ENCODE measurements at places on chromosomes 12 and 14.
A peak's percentile ranks its signal among the peaks of the same experiment; 100 is the strongest.

DNA sequence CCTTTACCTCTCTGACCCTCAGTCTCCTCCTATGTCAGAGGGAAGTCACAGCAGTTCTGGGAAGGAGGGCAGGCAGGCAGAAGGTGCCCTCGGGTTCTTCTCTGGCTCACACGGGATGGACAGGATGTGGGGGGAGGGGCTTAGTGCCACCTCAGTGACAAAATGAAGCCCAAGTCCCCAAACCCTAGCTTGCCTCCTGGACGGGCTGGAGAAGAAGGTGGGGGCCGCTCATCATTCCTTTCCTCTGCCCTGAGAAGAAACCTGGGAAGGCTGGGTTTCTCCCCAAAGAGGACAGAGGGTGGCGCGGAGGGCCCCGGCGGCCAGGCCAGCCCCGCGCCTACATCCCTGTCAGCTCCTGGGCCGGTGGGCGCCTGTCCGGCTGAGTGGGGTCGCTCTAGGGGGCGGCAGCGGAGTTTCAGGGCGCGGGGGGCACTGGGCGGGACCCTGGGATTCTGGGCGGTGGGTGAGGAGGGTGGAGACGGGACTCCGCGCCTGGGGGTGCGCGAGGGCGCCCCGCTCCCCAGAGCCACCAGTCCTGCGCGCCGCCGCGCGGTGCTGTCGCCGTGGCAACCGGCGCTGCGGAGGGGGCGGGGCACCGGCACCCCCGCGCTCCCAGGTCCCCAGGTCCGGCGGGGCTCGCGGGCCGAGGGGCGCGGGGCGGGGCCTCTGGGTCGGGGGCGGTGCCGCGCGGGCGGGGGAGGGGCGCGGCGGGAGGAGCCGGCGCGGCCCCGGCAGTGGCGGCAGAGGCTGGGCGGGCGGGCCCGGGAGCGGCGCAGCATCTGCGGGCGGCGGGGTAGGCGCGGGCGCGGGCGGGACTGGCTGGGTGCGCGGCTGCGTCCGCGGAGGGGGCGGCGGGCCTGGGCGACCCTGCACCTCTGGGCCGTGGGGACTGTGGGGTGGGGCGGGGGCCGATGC lies at the start of gene TMEM121:
TMEM121 (plus strand) TSS at position 723 of the 915 bp plus-strand sequence. CDS start 2,252 bp downstream, outside the sequence.
- peak; percentile 25 for DNase-seq

- DNase-seq = peak; percentile 85
Observed at GRCh38 chr14:55780156-55780946, 200.3 kb downstream of the KTN1 start.

- no peak for DNase-seq
Observed at GRCh38 chr14:91326514-91327249, 82.2 kb upstream of the GPR68 start.

GRCh38 chr12:62895351-62895877 lies 39.5 kb downstream of the PPM1H start:
- no peak for DNase-seq

DNA sequence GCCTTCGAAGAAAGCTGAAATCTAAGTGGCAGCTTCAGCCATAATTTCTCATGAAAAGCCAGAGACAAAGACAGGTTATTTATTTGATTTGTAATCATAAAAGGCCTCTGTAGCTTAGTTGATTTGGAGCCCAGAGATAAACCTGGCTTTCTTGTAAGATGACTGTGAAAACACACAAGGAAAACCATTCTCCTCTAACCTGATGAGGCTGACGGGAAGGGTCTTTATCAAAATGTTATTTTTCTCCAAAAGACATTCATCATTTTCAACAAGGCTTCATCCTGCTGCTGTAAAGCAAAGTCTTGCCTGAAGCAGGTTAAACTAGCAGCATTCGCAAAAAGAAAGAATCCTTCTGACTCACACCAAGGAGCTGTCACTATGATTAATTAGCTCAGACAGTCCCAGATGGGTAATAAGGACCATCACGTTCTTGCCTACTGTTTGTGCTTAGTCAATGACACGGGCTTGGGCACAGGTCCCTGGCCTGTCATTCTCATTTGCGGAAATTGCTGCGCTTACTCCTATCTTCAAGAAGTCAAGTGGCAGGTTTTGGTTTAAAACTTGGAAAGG lies 286.6 kb downstream of the C12orf75 start:
- DNase-seq = no peak

DNA sequence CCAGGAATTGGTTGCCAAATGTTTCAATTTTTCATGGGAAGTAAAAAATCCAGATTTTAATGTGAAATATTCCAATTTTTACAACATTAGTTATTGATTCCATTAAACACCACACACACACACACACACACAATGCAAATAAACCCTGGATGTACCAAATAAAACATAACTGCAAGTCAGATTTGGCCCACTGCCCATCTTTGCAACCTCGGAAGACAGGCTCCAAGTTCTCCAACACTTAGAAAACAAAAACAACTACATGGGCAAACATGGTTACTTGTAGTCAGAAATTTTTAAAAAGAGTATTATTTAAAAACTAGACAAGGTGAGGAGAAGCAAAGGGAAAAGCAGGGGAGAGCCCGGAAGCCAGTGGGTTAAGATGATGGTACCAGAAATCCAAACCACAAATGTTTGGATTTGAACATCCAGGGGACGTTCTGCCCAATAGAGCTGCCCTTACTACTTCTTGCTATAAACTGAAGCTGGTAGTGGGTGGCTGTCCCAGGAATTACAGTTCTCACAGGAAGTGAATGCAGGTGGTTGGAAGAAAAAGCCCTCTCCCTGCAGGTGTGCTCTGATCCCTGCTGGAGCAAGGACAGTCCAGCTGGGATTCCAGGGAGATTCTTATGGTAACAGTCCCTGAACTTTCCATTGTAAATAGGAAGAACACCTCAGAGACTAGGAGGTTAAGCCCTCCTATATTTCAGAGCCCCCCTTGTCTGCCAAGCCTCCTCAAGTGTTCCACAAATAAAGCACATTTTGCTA lies 111.7 kb downstream of the SLC25A21 start:
- DNase-seq = no peak

DNA sequence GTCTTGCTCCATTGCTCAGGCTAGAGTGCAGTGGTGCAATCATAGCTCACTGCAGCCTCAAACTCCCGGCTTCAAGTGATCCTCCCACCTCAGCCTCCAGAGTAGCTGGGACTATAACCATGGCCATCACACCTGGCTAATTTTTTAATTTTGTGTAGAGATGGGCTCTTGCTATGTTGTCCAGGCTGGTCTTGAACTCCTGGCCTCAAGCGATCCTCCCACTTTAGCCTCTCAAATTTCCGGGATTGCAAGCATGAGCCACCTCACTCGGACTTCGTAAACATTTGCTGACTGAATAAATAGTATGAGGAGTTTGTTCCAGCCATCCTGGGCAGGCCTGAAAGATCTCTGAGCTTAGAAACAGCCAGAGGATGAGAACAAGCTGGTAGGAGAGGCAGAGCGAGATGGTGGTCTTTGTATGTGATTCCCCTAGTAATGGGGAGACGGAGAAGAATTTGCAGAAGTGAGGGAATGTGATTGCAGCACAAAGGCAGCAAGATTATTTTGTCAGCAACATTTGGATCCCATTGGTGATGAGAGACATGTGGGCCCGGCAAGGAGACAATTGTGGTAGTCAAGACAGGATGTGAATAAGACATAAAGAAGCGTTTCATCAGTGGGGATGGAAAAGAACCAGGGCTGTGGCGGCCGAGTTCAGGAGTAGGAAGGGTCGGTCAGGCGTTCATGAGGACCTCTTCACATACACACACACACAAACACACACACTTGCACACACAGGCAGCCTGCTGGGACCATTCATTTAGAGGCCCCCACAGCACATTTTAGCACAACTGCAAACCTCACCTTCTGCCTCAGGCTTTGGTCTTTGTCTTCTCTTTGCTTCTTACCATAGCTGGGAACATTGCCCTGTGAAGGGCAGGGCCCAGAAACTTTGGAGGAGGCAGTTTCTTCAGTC lies 155.5 kb downstream of the ZFP36L1 start:
- DNase-seq = no peak

DNA sequence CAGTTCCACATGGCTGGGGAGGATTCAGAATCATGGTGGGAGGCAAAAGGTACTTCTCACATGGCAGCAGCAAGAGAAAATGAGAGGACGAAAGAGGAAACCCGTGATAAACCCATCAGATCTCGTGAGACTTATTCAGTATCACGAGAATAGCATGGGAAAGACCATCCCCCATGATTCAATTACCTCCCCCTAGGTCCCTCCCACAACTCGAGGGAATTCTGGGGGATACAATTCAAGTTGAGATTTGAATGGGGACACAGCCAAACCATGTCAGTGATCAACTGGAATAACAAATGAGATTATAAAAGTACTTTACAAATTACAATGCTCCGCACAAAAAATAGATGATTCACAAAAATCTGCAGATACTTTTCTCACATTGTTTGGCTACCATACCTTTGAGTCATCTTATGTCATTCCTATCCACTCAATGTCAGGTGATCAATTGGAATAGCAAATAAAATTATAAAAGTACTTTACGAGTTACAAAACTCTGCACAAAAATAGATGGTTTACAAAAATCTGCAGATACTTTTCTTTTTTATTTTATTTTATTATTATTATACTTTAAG lies 338.9 kb downstream of the C12orf50 start:
- no peak for DNase-seq

DNA sequence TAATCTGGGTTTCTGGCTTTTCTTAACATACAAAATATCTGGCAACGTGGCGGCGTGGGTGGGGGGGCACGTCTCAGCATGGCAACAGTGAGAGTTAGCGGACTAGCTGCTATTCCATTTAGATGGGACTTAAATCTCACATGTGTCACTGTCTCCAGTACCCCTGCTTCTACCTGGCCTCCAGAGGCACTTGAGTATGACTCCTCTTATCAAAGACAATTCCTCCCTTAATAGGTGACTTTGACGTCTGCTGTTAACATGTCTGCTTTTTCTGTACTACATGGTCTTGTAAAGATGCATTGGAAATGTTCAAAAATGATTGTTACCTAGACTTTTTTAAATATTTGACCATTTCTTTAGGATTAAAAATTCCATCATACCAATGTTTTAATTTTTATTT lies 456.2 kb downstream of the TMTC2 start:
- DNase-seq = no peak

DNA sequence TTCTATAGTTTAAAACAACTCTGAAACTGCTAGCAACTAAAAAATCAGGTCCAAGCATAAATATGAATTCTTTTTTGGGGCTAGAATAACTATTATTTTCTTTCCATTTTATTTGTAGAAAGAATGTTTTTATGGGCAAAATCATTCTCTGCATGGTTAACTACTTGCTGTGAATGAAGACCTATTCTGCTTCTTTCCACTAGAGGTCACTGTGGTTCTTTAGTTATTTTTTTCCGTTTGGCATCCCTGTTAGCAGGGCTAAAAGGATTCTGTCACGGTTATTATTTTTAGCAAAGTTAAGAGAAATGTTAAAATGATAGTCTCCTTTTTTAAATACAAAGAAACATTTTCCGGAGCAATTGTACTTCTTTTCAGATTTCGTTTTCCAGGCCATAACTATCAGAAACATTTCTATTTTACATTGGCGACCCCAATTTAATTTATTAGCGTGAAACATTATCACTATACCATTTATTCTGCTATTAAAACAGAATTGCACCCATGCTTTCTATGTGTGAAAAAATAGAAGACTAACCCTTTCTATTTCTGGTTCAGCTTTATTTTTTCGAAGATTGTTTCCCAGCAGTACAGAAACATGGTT lies 404.8 kb downstream of the ATP23 start:
- no peak for DNase-seq

DNA sequence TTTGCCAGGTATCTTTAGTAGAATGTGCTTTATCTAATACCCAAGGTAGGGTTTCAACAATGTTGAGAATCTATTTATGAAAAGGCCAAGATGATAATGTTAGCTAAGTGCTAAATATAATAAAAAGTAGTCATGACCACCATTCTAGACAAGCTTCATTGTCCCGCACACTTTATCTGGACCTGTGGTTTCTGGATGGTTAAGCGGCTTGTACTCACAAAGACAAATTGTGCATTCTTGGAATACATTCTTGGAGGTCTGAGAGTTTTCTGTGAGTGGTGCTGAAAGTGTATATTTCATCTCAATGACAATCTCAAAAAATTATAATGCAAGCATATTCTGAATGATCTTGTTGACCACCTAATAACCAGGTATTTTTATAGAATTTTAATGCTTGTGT lies 646.9 kb downstream of the DIO2 start:
- no peak for DNase-seq

GRCh38 chr12:53994009-53994263 lies 6.0 kb upstream of the HOXC9 start:
- no peak for DNase-seq

GRCh38 chr12:6607751-6608591 lies 792 bp upstream of the CHD4 start:
- peak; percentile 62 for DNase-seq

- no peak for DNase-seq
Observed at GRCh38 chr14:34619471-34619870, 10.5 kb downstream of the SNX6 start.

DNA sequence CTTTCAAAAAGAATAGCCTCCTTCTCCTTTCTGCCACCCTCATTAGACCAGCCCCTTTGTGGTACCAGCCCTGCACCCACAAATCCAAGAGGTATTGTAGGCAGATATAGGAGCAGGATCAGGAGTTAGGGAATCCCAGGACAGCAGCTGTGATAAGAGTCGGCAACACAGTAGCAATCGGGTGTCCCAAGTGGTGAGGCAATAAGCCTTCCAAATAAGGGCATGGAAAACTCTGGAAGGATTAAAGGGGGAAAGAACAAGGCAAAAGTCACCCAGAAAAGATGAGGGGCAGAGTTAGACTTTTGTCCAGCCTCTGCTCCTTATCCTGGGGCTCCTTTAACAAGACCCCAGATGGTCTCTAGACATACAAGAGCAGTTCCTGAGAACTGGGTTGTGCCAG lies 204.2 kb downstream of the TBX5 start:
- DNase-seq = no peak

DNA sequence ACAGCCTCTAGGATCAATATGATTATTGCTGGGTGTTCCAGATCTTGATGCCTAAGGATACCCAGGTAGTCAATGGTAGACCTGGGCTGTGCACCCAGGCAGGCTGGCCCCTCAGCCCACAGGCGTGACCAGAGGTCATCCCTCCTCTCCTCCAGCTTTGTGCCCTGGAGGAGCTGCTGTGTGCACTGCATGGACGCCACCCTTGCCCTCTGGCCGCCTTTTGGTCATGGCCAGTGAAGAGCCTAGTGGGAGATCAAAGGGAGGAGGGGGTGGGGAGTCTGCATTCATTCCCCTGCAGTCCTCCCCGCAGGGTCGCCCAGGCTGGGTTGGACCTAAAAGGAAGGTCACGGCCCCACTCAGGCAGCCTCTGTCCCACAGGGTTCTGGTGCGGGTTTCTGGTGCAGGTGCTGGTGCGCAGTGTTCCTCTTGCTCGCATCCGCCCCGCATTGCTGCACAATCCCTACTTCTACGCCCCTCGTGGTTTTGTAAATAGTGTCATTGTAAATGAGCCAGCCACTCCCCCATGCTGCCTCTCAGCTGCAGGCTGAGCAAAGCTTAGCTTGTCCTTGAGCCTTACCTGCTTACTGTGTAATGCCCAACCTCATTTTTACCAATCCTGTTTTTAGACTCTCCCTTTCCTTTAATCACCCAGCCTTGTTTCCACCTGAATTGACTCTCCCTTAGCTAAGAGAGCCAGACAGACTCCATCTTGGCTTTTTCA lies 55.3 kb downstream of the PSMA6 start:
- DNase-seq = no peak

GRCh38 chr12:93449277-93449676 lies 7.5 kb upstream of the UBE2N start:
- DNase-seq = no peak

- DNase-seq = peak; percentile 88
Observed at GRCh38 chr14:69643430-69644200, 32.2 kb downstream of the SUSD6 start.

- no peak for DNase-seq
Observed at GRCh38 chr14:104715416-104715815, 8.6 kb upstream of the ADSS1 start.
